Suprapubic skin (tissue), 4 donors: ENCODE measurements at places on chromosomes 7 and 10.

DNA sequence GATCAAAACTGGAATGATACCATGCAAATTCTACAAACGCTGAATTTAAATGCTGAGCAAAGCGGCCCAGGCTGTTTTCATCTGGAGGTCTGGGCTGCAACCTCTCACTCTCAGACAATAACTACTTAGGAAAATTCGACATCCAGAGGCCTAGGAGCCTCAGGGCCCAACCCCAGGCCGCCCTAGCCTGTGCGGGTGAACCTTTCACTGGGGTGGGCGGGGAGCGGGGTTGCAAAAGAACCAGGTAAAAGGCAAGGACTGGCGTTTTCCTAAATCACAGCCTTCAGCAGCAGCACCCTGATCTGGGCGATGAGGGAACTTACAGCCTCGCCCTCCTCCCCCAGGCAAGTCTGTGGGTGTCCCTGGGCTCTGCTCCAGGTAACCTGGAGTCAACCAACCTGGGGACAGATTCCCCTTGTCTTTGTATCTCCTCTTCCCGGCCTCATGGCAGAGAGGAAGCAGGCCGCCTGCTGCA is 33.4 kb downstream of the CALML5 start:
- DNase-seq, result no peak

DNA sequence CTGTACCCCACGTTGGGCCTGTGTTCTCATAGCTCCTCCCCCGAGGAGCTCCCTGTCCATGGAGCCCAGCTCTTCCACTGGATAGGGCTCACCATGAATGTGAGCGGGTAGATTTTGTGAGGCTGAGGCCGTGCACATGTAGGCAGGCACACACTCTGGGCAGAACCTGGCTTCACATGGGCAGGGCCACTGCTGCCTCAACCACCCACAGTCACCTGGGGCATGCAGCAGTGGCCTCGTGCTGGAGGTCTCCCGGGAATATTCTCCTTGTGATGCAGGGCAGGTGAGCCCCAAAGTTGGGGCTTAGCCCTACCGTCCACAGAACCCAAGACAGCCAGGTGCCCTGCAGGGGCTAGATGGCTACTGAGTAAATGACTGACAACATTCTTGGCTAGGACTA is 116.6 kb downstream of the TMEM130 start:
- DNase-seq, result no peak

DNA sequence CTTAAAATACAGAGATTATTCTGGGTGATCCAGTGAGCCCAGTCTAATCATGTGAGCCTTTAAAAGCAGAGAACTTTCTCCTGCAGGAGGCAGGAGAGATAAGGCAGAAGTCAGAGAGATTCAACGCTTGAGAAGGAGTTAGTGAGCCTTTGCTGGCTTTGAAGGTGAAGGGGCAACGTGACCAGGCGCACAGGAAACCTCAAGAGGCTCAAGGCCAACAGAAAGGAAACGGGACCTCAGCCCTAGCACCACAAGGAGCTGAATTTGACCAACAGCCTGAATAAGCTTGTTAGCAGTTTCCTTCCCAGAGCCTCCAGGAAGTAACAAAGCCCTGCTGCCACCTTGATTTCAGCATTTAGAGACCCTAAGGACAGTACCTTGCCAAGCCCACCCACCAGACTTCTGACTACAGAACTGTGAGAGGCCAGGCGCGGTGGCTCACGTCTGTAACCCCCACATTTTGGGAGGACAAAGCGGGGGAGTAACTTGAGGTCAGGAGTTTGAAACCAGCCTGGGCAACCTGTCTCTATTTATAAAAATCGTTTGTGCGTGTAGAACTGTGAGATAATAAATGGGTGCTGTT is 87.3 kb upstream of the KAT6B start:
- DNase-seq, result no peak

GRCh38 chr10:71252220-71252619 is 39.9 kb downstream of the UNC5B start:
- no peak for DNase-seq

DNA sequence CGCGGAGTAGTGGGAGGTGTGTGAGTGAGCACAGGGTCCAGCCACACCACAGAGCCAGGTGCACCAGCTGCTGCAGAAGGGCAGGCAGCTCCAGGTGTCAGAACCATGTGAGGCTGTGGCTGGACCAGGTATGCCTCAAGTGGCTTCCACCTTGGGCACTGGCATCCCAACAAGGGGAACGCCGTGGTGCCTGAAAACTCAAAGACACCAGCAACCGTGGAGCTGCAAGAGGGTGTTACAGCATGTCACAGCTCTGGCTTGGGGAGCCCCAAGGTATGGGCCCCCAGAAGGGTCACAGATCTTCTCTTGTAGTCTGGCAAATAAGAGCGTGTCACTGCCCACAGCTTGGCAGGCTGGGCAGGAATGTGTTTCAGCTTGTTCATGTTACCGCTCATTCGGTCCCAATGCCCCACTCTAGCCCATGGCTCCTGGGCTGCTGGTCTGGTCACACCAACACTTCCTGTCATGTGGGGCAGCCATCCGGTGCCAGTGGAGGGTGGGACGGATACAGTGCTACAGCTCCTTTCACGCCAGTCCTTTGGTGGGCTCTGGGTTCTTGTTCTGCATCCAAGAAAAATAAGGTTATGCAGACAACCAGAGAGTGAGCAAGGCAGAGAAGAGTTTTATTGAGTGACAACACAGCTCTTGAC is 29.8 kb downstream of the STRA8 start:
- no peak for DNase-seq

DNA sequence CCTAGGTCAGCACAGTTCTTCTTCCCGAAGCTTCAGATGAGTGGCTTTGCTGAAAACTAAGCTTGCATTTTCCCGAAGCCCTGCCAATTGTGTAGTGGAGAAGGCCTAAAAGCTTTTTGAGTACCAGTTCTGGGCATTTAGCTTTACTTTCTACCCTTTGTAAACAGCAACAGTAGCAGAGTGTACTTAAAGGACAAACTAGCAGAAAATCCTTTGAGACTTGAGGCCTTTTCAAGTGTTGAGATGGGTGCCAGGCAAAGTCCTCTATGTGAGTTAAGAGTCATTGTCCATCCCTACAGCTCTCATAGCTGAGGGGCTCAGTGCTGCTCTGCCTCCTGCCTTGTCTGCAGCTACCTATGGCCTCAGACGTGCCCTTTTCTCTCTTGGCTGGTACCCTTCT is 368.2 kb downstream of the CCSER2 start:
- DNase-seq, result no peak

GRCh38 chr10:79249186-79250121 is 97.8 kb upstream of the PPIF start:
- no peak for DNase-seq
